ENCODE measurements at places on chromosomes 6 and 20.

DNA sequence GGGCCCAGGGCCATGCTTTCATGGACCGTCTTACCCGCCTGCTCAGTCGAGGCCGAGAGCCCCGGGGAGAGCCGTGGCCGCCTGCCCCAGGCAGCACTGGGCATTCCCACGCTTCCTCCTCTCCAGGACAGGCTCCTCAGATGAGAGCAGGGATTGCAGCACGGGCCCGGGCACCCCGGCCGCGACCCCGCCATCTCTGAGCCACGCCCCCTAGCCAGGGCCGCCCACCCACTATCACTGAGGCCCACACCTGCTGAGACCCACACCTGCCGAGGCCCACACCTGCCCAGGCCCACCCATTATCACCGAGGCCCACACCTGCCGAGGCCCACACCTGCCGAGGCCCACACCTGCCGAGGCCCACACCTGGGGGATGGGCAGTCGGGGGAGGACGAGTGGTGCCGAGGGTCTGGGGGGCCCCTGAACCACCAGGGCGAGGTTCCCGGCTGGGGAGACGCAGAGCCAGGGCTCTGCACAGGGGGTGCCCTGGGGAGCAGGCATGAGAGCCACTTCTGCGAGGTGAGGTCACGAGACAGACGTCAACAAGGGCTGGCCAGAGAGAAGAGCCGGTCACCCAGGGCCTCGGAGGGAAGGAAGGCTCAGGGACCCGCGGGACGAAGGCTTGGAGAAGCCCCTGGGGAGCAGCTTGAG is 235.6 kb downstream of the ERMARD start:
- DNase-seq = no peak

GRCh38 chr6:126147291-126147815 is 161.0 kb downstream of the TRMT11 start:
- no peak for DNase-seq

GRCh38 chr20:15144916-15145315 is 807.5 kb upstream of the FLRT3 start:
- DNase-seq = no peak

DNA sequence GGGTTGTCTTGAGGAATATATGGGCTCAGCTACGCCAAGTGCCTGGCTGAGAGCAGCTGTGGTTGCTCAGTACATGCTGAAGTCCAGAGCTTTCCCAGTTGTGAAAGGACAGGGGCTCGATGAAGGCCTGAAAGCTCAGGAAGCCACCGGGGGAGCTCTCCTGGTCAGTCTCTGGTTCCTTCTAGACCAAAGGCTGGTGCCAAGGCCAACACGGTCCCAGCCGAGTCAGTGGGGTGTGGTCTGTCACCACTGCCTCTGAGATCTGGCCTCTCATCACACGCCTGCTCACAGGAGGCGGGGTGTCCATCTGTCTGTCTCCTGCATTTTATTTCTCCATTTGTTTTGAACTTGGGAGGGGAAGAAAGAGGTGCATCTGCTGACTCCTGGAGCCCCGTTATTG is 4.9 kb upstream of the FAM83C start:
- peak; percentile 50 for DNase-seq

DNA sequence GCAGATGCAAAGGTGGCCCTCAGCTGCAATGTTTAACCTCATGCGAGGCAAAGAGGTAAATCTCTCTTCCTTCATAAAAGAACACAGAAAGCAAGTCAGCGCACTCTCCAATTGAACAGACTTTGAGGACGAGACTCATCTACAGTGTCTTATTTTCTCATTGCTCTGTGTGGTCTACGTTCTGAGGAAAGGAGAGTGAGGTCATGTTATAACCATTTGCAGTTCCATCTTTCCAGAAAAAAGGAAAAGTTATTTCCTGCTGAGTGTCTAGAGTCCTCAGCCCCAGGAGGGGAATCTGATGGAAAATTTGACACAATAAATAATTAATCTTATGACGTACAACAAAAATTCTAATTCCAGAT is 35.6 kb upstream of the THBS2 start:
- DNase-seq = no peak

GRCh38 chr6:4864519-4864918 is 88.3 kb downstream of the CDYL start:
- no peak for DNase-seq
